ENCODE measurements at places on chromosomes 3 and 15.

- H3K36me3 ChIP-seq, result peaks cover 14% of the 10 kb centered on the region
- no peak overlapping the region for H3K27ac ChIP-seq
- no peak overlapping the region for H3K4me3 ChIP-seq
- H3K27me3 ChIP-seq, result no peaks in the 10 kb centered on the region
- DNase-seq, result no peak
These were observed 33.5 kb downstream of the TKT start for GRCh38 chr3:53222183-53222901.

DNA sequence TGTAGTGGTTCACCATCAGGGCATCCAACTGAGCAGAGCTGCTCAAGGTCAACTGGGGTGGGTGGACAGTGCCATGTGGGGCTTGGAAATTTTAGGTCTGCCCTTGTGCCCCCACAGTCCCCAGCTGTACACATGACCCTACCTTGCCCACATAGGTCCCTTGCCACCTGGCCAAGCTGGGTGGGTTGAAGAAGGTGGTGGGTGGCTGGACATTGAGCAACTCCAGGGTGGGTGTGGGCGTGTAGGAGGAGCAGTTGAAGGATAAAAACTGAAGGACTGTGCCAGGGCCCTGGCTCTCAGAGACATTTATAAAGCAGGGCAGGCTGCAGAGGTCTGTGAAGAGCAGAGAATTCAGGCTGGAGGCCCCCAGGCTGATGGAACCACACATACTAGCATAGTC lies 568 bp downstream of the CDHR4 start:
- H3K36me3 ChIP-seq, result no peaks in the 10 kb centered on the region
- H3K4me3 ChIP-seq, result no peak overlapping the region
- no peaks in the 10 kb centered on the region for H3K27me3 ChIP-seq

- H3K27me3 ChIP-seq, result peaks cover 33% of the 10 kb centered on the region
- peaks cover 4% of the 10 kb centered on the region for H3K4me1 ChIP-seq
- no peak within 1 kb of the TSS for H3K27ac ChIP-seq
- peak within 1 kb of the TSS; percentile 67 for H3K4me3 ChIP-seq
- H3K36me3 ChIP-seq, result no peaks in the 10 kb centered on the region
These were observed at the start of gene MYO5A for GRCh38 chr15:52528564-52529340. MYO5A (minus strand) TSS chr15:52528880; CDS start chr15:52528806, 74 bp downstream.

GRCh38 chr15:43285609-43286037 lies 18.9 kb upstream of the TGM5 start:
- H3K27ac ChIP-seq, result no peak overlapping the region
- H3K36me3 ChIP-seq, result no peaks in the 10 kb centered on the region
- no peaks in the 10 kb centered on the region for H3K4me1 ChIP-seq
- H3K4me3 ChIP-seq, result no peak overlapping the region

DNA sequence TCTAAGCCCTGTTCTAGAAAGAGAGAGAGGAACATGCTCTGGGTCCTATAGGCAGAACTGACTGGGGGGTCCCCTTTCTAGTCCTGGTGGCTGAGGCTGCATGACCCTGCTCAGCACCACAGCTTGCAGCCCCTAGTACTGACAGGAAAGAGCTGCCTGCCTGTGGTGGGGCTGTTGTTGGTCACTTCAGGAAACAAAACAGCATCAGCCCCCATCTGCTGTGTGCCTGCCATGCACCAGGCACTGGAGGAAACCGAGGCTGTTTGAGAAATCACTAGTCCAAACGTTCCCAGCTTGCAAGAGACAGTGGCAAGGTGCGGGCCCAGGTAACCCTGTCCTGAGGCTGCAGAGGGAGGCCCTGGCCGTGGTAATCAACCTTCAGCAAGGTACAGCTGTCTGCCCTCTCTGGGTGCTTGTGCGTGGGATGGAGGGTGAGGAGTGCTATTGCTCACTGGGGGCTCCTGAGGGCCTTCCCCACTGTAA lies 90.6 kb downstream of the IQSEC1 start:
- H3K27ac ChIP-seq, result no peak overlapping the region
- no peaks in the 10 kb centered on the region for H3K27me3 ChIP-seq
- no peak overlapping the region for H3K4me3 ChIP-seq

GRCh38 chr3:9957214-9957613 lies 5.0 kb upstream of the PRRT3 start:
- H3K27me3 ChIP-seq, result no peaks in the 10 kb centered on the region
- H3K27ac ChIP-seq, result no peak overlapping the region
- H3K4me3 ChIP-seq, result no peak overlapping the region
- no peaks in the 10 kb centered on the region for H3K4me1 ChIP-seq
- H3K36me3 ChIP-seq, result no peaks in the 10 kb centered on the region
- DNase-seq, result peak; percentile 53

DNA sequence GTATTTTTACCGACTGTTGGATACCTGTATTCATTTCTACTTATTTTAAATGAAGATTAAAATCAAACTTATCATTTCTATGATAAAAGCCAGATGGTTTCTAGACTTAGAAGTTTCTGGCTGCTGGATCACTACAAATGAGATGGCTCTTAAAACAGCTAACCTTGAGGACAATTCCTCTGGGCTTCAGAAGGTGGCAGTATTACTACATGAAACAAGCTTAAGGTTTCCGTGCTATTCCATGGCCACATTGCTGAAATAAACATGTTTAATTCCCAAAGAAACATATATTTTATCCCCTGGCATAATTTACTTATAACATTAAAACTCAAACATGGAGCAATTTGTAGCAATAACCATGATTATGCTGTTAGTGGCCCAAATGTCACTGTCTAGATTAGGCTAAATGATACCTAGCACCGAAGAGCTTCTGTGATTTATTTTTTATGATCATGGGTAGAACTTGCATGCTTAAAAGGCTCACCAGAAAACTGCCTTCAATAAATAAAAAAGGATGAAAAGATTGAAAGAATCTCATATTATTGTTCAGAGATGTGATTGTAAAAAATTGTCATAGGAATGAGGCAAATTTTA lies 204.0 kb upstream of the NANOGP8 start:
- DNase-seq, result peak; percentile 69
- H3K27me3 ChIP-seq, result no peaks in the 10 kb centered on the region
- no peak overlapping the region for H3K4me3 ChIP-seq
- no peaks in the 10 kb centered on the region for H3K36me3 ChIP-seq

- H3K27me3 ChIP-seq, result no peaks in the 10 kb centered on the region
- H3K36me3 ChIP-seq, result no peaks in the 10 kb centered on the region
- H3K27ac ChIP-seq, result no peak overlapping the region
- no peak overlapping the region for H3K4me3 ChIP-seq
These were observed 341.4 kb upstream of the ATP11B start for GRCh38 chr3:182451871-182452270.

GRCh38 chr15:63890617-63891016 lies 56.9 kb upstream of the HERC1 start:
- H3K36me3 ChIP-seq, result no peaks in the 10 kb centered on the region
- H3K27ac ChIP-seq, result no peak overlapping the region
- no peak for DNase-seq
- no peak overlapping the region for H3K4me3 ChIP-seq
- H3K27me3 ChIP-seq, result no peaks in the 10 kb centered on the region

DNA sequence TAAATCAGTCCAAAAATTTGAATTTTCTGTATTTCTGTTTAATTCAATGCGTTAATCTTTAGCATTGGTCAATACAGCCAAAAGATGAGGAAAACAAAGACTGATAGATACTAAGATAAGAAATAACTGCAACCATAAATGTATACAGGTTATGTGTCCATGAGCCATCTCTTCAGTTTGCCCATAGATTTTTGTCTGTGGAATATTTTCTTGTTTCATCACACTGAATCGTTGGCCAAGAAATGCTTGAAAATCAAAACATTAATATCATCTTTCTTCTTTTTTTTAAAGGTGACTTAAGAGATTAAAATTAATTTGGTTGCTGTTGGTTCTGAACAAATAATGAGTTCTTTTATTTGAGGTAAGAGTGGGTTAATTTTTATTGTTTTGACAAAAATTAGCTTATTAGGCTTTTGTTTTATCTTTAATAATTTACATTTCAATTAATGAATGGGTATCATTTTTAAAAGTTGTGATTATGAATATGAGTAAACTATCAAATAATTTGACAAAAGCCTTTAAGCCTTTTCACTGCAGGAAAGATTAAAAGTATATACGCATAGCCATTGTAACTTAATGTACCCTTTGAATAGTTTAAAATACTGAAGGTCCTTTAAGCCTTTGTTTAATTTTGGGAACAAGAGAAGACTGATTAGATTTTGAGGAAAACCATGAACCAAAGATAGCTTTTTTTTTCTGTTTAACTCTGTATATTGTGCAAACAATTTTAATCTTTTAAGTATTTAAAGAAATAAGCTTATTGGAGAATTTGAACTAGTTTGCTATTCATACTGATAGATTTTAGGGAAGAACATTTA lies 14.7 kb upstream of the CHD2 start:
- no peaks in the 10 kb centered on the region for H3K27me3 ChIP-seq
- peaks cover 61% of the 10 kb centered on the region for H3K36me3 ChIP-seq
- no peak for DNase-seq
- peak overlapping the region; percentile 91 for H3K4me3 ChIP-seq
- peak overlapping the region; percentile 99 for H3K27ac ChIP-seq

- peaks cover 17% of the 10 kb centered on the region for H3K27me3 ChIP-seq
- H3K4me1 ChIP-seq, result no peaks in the 10 kb centered on the region
- H3K36me3 ChIP-seq, result no peaks in the 10 kb centered on the region
- no peak overlapping the region for H3K27ac ChIP-seq
- no peak for DNase-seq
These were observed 120.3 kb upstream of the SLC6A11 start for GRCh38 chr3:10695595-10696285.

DNA sequence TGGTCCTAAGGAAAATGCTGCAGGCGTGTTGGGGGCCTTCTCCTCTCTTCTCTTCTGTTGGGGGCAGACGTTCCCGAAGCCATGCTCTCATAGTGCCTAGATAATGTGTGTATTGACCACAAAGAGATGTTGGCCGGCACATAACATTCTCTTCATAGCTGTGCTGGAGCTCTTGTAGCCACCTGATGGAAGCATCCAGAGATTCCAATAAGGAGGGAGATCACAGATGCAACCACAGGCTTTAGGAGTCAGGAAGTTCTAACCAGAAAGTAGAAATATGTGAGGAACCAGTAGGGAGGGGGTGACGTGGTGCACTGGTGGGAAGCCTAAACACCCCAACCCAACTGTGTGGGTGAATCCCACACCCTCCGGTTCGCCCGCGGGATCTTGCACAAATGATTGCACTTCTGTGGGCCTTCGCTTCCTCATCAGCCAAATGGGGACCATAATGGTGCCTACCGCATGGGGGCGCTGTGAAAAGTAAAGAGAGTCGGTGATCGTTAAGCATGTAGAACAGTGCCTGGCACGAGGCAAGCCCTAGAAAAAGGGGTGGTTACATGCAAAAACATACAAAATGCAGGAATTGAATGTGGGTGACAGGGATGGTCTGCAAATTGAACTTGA lies 87.8 kb downstream of the TOP2B start:
- no peaks in the 10 kb centered on the region for H3K36me3 ChIP-seq
- H3K4me1 ChIP-seq, result peaks cover 6% of the 10 kb centered on the region
- no peak for DNase-seq

- no peak for DNase-seq
- no peak overlapping the region for H3K4me3 ChIP-seq
- no peaks in the 10 kb centered on the region for H3K36me3 ChIP-seq
- peaks cover 30% of the 10 kb centered on the region for H3K4me1 ChIP-seq
These were observed 12.1 kb downstream of the SEMA3F start for GRCh38 chr3:50167069-50167840.

DNA sequence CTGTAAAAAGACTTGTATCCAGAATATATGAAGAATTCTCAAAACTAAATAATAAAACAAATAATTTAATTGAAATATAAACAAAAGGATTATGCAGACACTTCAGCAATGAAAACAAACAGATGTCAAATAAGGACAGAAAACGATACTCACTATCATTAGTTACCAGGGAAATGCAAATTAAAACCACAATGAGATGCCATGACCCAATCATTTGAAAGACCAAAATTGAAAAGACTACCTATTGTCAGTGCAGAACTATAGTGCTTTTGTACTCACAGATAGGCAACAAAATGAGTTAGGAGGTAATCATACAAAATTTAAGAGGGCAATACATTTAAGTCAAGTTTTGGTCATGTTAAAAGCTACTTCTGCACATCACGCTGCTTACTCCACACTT lies 31.6 kb upstream of the OR5K4 start:
- peaks cover 45% of the 10 kb centered on the region for H3K27me3 ChIP-seq
- no peak overlapping the region for H3K27ac ChIP-seq
- no peaks in the 10 kb centered on the region for H3K36me3 ChIP-seq
- H3K4me3 ChIP-seq, result no peak overlapping the region
- H3K4me1 ChIP-seq, result no peaks in the 10 kb centered on the region

GRCh38 chr3:147945968-147946519 lies 536.9 kb downstream of the ZIC1 start:
- DNase-seq, result peak; percentile 91

DNA sequence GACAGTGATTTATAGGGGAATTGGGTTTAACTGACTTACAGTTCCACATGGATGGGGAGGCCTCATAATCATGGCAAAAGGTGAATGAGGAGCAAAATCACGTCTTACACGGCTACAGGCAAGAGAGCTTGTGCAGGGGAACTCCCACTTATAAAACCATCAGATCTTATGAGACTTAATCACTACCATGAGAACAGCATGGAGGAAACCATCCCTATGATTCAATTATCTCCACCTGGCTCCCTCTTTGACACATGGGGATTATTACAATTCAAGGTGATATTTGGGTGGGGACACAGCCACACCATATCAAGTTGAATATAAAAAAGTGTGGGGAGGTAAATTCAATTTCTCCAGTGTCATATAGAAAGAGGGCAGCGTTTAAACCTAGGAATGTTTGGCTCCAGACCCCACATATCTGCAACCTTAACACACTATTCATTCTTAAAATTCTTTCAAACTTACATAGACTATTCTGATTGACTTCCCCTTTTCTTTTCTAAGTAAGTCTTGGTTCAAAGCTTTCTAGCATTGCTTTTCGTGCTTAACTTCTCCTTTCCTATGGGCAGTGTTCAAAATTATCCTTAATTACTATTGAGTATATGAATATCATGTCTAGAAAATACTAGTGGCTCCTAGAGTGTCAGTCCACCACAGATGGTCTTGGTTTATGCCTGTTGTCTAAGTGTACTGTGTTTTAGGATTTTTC lies 446.7 kb upstream of the GBE1 start:
- H3K27ac ChIP-seq, result no peak overlapping the region
- no peak for DNase-seq
- H3K4me1 ChIP-seq, result no peaks in the 10 kb centered on the region

DNA sequence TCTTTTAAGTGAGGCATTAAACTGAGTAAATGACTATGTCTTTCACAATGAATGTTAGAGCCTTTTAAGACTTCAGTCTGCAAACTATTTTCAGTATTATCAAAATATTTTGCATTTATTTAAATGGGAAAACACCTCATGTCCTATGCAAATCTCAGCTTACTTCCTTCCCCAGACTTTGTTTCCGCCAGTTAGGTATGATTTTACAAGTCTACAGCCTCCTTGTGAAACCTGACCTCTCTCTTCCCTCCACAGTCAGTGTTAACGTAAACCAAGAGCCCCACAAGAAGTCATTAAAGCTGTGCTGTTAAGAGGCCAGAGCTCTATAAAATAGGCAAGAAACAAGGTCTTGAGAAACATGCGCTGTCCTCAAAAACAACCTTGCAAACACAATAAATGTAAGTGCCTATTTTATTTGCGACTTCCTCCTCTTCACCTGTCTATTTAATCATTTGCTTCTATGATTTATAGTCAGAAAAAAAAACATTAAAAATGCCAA lies 48.3 kb downstream of the PRTG start:
- H3K27me3 ChIP-seq, result no peaks in the 10 kb centered on the region
- no peak overlapping the region for H3K4me3 ChIP-seq
- H3K36me3 ChIP-seq, result no peaks in the 10 kb centered on the region
- H3K27ac ChIP-seq, result no peak overlapping the region
- peak; percentile 20 for DNase-seq
